ENCODE measurements at places on chromosomes 2 and 18. TPM values are rescaled to one million over a fixed set of nuclear protein-coding genes. Genes with fewer than 3 reads are reported as not detected.

Gene MRO
- 2.1 TPM for total RNA-seq

Gene KLF7
- 11.1 TPM for total RNA-seq

Gene GPR35
- not detected for total RNA-seq

Gene SKA1
- 0.62 TPM for total RNA-seq

Gene CNTNAP5
- not detected for total RNA-seq
